ENCODE measurements at places on chromosomes 1 and 21.

DNA sequence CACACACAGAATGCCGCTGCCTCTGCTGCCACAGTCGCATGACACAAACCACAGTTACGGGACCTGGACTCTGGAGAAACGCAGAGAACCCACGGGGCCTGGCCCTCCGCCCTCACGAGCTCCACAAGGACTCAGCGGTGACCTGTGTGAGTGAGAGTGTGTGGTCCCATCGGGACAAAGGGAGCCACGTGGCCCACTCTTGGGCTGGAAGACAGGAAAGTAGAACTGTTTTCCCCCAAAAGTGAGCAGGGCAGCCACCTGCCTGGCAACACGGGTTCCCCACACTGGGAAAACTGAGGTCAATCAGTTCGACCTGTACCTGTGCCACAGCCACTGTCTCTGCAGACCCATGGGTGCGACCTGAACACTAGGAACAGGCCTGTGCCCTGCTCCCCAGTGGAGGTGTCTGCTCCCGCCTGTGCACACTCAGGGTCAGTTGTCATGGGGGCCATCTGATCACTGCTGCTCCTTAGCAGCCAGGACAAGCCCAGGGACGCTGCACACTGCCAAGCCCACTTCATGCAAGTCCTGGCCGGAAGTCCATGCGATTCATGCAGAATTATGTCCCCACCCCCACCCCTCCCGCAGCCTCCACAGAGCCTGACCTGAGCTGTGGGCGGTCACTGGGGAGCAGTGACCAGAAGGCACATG is 54.4 kb upstream of the ADARB1 start:
- DNase-seq, result no peak

- DNase-seq, result peak; percentile 21
These were observed 247.7 kb upstream of the PTBP2 start for GRCh38 chr1:96473791-96474434.

DNA sequence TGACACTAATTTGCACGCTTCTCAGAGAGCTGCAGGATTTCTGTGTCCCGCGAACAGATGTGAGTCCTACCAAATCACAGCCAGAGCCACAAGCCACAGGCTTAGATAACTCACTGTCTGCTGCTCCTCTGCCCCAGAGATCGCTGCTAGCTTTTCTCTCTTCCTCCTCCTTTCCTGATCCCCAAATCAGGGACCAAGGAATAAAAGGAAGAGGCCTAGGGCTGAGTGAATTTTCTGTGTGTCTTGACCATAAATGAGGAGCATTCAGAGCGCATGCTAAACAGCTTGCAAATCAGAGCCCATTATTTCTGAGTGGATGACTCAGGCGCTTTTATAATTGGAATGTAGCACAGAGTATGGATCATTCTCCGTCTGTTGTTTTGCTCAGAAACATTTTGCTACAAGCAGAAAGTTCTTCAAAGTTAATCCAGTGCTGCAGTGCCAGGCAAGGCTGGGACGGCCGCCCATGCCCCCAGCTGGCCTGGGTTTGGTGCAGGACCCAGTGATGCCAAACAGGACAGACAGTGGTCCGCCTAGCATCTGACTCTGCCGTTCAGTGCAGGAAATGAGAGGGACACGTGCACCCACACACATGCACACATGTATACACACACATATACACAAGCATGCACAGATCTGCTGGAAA is 38.2 kb downstream of the KCNAB2 start:
- DNase-seq, result no peak

- DNase-seq, result peak; percentile 47
These were observed 59.0 kb downstream of the RUSC1 start for GRCh38 chr1:155379631-155380090.

DNA sequence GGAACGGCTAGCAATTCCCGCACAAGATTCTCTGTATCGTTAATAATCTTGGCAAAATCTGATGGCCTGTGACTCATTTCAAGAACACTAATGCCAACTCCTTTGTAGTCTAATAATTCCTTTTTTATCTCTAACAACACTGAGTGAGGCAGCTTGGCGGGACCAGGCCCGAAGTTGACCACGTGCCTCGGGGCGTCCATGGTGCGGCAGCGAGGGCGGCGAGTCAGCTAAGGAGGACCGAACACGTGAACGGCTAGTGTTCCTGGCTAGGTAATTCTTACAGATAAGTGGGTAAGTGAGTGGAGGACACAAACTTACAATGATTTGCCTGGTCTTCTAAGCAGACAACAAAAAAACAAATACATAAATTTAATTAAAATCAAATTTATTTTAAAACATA is 49.3 kb upstream of the ADGRL4 start:
- no peak for DNase-seq

DNA sequence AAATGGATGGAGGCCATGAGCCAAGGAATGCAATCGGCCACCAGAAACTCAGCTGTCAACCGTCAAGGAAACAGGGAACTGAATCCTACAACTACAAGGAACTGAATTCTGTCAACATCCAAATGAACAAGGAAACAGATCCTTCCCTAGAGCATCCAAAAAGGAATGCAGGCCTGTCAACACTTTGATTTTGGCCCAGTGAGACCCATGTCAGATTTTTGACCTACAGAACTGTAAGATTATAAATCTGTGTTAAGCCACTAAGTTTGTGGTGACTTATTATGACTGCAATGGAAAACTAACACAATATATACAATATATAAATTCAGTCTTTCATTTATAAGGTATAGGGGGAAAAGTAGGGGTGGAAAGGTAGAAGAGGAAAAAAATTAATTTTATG is 55.3 kb downstream of the SHCBP1L start:
- DNase-seq, result no peak

- DNase-seq, result no peak
These were observed 12.6 kb downstream of the MEGF6 start for GRCh38 chr1:3598522-3599285.

GRCh38 chr1:94384485-94385265 is 33.5 kb upstream of the ABCD3 start:
- DNase-seq, result peak; percentile 3

DNA sequence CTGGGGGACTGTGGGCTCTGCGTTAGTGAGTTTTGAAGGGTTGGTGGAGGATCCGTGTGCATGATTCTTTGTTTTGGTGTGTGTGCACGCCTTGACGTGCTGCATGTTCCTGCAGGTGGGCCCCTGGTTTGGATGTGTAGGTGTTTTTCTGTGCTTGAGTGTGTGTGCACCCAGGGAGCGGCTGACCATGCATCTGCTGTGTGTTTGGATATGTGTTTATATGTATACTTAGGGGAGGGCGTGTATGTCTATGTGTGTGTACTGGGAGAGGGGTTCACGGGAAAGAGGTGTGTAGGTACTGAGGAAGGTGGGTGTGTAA is 1.1 kb downstream of the VANGL2 start:
- DNase-seq, result no peak

- no peak for DNase-seq
These were observed 29.0 kb upstream of the PPM1J start for GRCh38 chr1:112744009-112744578.

DNA sequence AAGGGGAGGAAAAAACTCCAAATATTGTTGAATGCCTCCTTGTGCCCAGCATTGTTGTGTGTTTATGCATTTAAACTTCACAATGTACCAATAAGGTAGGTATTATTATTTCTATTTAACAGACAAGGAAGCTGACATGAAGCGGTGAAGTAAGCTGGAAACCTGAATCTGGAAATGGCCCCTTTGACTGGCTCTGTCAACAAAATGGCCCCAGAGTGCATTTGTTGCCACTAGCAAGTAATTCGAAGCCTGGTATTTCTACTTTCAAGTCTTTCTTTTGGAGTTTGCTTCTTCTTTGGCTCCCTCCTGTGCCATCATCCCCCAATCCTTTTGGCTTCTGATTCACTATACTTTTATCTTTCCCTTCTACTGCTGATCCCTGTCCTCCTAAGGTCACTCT is 23.1 kb downstream of the CRYZL1 start:
- DNase-seq, result no peak

- peak; percentile 38 for DNase-seq
These were observed 122.3 kb downstream of the TGFB2 start for GRCh38 chr1:218467101-218468072.

GRCh38 chr1:42319128-42319851 is 15.7 kb downstream of the FOXJ3 start:
- DNase-seq, result no peak

- DNase-seq, result peak; percentile 21
These were observed 8.5 kb downstream of the IRF2BP2 start for GRCh38 chr1:234601301-234602017.

GRCh38 chr1:217617126-217617525 is 13.8 kb downstream of the GPATCH2 start:
- DNase-seq, result no peak

- DNase-seq, result peak; percentile 50
These were observed 19.1 kb upstream of the NCF2 start for GRCh38 chr1:183609313-183609712.

GRCh38 chr1:158035014-158035413 is 41.6 kb downstream of the KIRREL1 start:
- DNase-seq, result no peak

DNA sequence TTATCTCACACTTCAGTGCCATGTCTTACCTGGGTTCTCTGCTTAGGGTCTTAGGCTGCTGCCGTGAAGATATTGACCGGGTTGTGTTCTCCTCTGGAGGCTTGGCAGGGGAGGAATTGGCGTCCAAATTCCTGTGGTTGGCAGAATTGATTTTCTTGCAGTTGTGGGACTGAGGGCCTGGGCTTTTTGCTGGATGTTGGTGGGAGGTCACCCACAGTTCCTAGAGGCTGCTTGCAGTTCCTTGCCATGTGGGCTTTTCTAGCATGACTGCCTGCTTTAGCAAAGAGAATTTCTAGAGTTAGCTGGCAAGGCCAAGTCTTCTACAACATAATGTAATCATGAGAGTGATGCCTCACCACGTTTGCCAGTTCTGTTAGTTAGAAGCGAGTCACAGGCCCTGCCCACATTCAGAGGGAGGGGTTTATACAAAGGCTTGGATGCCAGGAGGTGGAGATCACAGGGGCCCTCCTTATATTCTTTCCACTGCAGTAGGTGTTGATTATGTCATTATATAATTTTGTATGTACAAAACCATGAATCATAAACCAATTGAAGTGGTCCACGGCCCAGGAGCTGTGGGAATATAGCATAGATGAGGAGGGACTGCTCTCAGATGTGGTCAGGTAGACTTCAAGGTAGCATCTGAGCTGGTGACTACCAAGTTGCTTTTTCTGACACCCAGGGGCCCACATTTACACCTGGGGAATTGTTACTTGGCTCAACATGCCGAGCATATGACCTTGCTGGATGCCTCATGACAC is 6.6 kb downstream of the UBL4B start:
- DNase-seq, result peak; percentile 4
